Mesenteric fat pad (tissue), 1 donor: ENCODE measurements at places on chromosomes 16 and 17.
A peak's percentile ranks its signal among the peaks of the same experiment; 100 is the strongest.

DNA sequence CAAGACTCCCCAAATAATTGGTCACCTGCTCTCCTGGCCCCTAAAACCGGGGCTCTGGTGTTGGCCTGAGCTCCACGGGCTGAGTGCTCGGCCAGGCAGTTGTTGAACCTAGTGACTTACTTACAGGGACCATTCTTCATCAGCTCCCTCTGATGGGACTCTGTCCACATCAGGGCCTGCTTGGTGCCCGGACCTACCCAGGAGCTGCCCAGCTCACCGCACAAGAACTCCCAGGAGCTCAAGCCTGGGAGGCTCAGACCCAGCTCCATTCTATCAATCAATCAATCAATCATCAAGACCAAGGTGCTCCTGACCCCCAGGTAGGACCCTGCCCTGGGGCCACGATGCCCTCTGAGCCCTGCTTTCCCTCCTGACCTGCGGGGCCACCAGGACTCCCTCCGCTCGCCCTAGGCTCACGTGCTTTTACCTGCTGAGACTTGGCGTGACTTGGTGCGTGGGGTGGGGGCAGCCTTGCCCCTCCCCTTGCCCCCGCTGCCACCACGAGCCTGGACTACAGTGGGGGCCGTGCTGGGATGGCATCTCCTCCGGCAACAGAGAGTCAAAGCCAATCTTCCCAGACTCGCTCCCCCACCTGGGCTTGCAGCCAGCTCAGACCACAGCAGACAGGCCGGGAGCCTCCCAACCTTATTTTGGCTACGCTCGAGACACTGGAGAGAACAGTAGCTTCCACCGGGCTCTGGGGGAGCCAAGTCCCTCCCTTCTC is 15.7 kb downstream of the IL34 start:
- no peak for DNase-seq

DNA sequence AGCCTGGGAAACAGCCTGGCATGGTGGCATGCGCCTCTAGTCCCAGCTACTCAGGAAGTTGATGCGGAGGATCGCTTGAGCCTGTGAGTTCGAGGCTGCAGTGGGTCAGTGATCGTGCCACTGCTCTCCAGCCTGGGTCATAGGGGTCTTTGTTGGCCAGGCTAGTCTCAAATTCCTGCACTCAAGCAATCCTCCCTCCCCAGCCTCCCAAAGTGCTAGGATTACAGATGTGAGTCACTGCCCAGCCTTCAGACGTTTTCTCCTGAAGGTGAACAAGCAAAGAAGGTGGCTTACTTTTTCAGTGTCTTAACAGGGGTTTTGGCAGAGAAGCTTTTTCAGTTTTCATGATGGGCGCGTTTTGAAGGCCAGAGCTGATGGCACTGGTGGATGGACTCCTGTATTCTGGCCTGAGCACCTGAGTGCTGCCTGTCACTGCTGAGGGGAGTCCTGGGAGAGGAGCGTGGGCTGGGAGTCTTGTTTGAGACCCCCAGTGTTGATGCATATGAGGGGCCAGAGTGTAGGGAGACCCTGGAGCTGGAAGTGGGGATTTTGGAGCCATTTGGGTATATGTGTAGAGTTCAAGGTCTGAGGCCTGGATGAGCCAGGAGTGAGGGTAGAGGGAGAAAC is 41.4 kb downstream of the FOXK2 start:
- no peak for DNase-seq

DNA sequence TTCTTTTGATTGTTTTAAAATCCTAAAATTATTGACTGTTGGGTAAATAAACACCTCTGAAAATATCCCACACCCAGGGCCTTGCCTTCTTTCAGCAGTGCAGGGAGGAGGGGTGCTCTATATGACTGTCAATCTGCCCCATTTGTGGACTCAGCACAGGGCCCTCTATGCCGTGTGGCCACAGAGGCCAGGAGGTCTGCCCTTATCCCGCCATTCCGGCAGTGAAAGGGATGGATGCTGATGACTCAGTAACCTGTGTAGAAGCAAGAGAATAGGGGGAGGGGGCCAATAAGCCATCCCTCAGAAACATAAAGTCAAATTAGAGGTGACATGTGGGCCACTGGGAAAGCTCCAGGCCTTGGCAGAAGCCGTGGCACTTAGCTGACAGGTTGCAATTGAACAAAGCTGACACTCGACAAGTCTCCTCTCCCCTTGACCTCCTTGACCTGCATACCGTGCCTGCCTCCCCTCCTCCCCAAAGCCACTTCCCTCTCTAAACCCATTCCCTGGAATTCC is 281.4 kb upstream of the DYNLRB2 start:
- DNase-seq, result no peak

DNA sequence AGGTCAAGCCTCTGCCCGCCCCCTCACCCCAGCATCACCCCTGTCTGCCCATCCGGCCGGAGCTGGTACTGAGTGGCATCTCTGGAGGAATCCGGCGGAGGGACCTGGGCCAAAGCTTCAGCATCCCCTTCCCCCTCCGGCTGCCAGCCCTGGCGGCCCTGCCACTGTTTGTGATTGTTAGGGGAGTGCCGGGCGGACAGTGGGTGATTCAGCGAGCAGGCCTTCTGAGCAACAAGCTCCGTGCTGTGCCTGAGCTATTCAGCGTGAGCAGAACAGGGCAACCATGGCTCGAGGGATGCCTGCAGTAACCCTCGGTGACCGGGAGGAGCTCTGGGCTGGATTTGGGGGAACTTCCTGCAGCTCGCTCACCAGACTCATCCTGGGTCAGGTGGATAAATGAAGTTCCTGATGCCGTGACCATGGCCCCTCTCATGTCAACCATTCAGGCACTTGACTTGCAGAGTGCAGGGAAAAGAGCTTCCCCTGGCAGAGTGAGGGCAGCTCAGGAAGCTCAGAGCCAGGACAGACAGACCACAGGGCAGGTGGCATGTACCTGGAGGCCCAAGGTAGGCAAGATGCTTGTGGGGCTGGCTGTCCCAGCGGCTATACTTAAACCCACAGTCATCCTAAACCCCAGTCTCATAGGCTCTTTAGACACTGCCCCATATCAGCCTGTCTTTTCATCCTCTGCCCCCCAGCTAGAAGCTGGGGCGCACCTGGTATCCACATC is 24.3 kb upstream of the MLKL start:
- DNase-seq, result no peak

- no peak for DNase-seq
These were observed 997 bp downstream of the ACADVL start for GRCh38 chr17:7220593-7221277.

- no peak for DNase-seq
These were observed 32.4 kb downstream of the DCAKD start for GRCh38 chr17:45018848-45019711.

- DNase-seq, result no peak
These were observed 101.5 kb downstream of the BRIP1 start for GRCh38 chr17:61761827-61762226.

DNA sequence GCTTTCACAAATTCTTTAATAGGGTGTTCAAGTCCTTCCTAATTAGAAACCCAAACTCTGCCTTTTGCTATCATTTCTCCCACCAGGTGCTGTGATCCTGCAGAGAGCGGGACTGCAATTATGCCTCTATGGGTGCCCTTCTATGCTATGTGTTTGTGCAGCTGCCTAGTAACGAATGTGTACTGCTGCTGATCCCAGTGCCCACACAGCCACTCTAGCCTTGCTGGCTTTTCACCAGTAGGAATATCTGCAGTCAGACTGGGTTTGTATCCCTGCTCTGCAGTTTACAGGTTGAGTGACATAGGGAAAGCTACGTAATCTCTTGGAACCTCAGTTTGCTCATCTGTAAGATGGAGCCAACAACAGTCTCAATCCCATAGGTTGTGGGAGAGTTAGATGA is 179.6 kb upstream of the IRX3 start:
- DNase-seq, result no peak

DNA sequence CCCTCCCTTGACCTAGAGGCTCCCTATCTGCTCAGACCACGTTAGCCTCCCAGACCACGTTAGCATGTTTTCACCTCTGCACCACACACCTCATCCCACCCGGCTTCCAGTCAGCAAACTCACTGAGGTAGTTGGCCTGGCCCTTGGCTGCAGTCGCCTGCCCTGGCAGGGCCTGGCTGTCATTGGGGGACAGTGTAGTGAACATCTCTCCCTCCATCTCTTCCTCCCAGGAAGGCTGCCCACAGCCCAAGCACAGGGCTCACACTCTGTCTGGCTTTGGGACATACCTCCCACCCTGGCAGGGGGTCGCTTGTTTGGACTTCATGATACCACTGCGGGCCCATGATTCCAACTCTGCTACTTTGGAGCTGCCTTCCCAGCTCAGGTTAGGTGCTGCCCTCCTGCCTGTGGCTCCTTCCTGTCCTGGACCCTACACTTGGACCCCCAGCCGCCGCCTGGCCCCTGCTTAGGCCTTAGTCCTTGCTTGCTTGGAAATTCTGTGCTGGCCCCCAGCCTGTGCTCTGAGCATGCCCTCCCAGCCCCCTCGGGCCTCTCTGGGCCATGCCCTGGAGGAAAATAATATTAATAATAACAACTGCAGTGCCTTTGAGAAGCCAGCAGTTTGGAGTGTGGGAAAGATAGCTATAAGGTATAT is 167.7 kb downstream of the COPRS start:
- DNase-seq, result peak; percentile 60

DNA sequence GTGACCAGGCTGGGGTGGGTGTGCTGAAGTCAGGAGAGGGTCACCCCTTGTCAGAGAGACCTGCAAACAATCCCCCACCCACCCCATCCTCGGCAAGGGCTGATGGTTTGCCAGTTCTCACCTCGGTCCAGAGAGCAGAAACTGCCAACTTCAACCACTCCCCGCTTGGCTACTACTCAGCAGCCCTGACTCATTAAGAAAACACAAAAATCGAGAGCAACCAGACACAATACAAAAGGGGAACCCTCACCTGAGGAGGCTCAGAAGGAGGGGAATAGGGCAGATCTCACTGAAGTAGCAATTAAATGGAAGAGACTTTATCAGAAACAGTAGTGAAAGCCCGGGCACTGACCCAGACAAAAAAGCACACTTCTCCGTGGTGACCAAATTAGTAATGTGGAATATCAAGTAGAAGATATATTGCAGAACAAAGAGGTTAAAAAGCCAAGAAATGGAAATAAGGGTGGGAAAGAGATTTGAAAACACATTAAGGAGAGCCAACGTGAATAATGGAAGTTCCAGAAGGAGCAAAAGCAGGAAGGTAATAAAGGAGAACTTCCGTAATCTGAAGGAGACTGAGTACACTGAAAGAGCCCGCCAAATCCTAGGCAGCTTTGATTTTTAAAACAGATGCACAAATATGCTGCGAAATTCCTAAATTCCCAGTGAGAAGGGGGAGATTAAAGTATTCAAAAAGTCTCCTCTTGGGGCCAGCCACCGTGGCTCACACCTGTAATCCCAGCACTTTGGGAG is 23.6 kb downstream of the CENPV start:
- DNase-seq, result no peak

DNA sequence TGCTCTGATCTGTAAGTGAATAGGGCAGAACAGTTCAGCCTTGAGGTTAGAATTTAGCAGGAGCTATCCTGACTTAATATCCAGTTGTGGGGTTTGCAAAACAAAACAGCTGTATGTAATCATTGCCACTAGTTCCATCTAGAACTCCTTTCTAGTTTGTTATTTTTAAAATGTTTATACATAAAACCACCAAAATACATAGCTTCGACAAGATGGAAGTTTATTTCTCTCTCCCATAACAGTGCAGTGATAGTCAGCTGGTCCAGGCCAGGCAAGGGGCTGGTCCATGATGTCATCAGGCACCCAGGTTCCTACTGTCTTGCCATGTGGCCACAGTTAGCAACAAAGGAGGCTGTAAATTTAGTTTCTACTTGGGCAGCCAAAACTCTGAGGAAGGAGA is 10.5 kb upstream of the PLK1 start:
- no peak for DNase-seq

DNA sequence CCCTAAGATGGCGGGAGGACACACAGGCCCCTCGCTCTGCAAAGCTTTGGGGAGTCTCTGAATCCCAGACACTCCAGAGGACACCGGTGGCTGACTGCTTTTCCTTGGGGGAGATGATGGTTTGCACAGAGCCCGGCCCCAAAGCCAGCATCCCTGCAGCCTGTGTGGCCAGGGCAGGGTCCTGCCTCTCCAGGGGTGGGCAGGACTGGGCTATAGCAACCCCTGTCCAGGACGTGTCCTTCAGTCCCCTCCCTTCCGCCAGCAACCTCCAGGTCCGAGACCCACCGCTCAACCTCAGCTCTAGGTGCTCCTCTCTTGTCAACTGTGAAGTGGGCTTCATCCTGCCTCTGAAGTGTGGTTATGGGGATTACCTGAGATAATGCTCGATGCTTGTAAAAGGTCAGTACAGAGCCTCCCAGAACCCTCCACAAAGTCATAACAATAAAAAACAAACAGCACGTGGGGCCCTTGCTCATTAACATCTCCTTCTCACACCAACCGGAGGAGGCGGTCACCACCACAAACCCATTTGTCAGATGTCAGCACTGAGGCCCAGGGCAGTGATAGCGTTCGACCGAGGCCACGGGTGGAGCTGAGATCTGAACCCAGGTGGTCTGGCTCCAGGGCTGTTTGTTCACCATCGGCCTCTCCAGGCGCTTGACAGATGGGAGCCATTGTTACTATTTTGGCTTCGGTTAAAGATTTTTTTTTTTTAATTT is 304.8 kb downstream of the IRF8 start:
- peak; percentile 53 for DNase-seq

DNA sequence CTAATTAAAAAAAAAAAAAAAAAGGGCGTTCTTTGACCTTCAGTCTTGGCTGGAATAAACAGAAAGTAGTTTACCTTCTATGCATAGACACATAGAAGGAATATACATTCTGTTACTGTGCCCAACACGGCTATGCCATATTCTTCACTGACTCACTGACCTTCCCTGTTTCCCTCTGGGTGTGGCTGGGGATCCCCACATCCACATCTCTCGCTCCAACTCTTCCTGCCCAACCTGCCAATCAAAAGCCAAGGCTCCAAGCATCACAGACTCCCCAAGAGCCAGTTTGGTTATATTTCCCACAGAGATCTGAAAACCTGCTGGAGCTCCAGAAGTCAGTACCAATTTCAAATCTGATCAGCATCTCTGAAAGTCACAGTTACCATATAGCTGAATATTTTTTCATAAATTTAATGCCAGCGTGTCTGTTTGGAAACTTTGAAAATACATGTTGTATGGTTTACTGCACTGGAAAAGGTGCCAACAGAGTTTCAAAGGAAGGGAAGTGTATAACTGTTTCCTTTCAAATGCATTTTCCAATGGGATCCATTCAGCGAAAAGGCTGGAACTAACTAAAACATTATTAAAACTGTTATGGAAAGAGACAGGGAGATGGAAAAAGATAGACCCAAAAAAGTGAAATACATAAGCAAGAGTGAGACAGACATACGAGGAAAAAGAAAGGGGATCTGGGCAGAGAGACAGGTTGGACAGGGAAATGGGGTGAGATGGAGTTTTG is 91.8 kb downstream of the SMG6 start:
- no peak for DNase-seq

GRCh38 chr17:29567554-29568330 is 759 bp upstream of the TP53I13 start:
- DNase-seq, result peak; percentile 91
